ENCODE measurements at places on chromosomes 1 and 21.

DNA sequence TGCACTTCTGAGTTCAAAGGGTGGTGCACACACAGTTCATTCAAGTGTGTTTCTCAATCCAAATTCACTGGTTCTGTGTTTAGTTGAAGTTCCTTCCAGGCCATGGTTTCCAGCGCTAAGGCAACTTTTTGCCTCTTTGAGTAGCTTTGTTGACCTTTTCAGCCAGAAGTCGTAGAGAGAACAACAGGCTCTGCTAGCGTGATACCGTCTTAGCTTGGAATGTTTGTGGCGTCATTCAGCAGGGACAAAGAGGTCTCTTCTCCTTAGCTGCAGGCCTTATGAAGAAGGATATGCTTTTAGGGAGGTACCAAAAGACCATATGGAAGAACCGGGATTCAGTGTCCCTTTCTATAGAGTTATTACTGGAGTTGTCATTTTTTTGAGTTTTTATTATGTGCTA, 65.7 kb downstream of the CNIH3 start:
- no peak for DNase-seq

- no peak for DNase-seq
Measured at GRCh38 chr1:156503698-156504437, 3.3 kb upstream of the MEF2D start.

GRCh38 chr1:219326843-219327242, 153.2 kb downstream of the LYPLAL1 start:
- DNase-seq, result no peak

GRCh38 chr1:178060789-178061556, 32.9 kb upstream of the RASAL2 start:
- no peak for DNase-seq

DNA sequence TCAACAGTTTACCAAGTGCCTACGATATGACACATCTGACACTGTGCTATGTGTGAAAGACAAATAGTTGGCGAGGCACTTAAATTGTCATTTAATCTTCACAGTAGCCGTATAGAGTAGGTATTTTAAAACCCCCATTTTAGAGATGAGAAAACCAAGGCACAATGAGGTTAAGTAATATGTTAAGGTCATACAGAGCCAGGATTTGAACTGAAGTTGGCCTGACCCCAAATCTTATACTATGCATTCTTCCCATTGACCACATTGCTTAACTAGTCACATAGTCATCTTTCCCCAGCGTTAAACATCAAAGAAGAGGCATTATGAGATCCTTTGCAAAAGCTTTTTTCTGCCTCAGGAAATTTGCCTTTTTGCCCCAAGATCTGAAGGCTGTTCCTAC, 3.9 kb downstream of the INKA2 start:
- no peak for DNase-seq

GRCh38 chr1:51295926-51296325, 34.4 kb downstream of the TTC39A start:
- DNase-seq, result no peak

GRCh38 chr1:219220945-219221344, 47.3 kb downstream of the LYPLAL1 start:
- no peak for DNase-seq

DNA sequence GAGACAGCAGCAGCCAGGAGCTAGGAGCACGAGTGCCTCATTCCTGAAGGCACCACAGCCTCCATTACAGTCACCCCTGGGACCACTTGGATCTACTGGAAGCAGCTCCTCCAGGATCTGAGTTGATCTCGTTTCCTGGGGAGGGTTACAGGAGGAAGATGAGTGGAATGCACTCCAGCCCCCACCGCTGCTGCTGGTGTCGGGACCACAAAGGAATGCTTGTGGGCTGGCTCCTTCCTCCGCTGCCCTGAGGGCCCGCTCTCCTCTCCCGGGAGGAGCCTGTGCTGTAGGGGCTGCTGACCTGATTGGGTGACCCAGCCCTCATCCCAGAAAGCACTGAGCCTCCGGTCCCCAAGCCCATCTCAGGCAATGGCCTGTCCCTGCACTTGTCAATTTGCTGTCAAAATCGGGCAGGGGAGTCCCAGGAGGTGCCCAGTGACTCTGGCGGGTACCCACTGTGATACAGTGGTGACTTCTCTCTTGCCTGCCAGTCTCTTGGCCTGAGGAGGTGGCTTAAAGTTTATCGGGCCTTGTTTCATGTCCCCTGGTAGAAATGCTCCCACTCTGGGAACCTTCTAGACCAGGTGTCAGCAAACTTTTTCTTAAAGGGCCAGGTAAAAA, 23.1 kb downstream of the IL10RB start:
- no peak for DNase-seq

GRCh38 chr1:110750562-110750961, 75.8 kb upstream of the KCNA3 start:
- no peak for DNase-seq

- DNase-seq, result no peak
Measured at GRCh38 chr1:92480200-92480812, 6.4 kb downstream of the GFI1 start.

DNA sequence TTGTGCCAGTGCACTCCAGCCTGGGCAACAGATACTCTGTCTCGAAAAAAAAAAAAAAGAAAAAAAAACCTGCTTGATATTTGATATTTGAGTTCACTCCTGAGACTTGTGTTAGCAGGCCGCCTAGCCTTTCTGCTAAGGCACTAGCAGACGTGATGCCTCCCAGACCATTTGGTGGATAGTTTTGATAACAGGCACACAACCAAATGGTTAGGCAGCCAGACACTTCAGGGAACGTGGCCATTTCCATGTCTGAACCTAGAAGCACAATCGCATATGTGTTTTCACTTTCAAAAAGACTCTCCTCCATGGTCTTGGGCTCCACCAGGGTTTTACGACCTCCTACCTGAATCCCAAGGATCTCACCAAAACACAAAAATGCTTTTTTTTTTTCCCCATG, 1319.5 kb downstream of the BRINP3 start:
- no peak for DNase-seq

DNA sequence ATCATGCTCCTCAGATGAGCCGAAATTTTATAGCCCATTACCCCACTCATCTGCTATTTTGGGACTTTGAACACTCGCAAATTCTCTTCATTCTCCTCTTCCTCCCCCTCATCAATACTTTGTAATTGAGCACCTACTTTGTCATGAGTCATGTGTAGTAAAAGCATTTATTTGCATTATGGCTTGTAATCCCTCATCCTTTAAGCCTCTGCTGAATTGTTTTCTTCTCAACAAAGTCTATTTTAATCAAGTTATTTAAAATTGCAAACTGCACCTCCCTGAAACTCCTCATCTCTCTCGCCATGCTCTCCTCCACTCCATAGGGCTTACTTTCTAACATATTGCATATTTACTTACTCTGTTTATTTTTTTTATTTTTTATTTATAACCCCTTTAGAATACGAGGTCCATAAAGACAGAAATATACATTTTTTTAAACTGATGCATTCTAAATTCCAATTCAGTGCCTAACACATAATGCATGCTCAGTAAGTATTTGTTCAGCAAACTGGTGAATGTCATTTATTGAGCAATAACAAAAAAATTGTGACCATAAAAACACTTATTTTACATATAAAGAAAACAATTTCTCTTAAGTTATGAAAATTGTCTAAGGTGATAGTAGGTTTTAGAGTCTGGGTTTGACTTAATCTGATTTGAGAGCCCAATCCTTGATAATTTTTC, 161.7 kb downstream of the FASLG start:
- no peak for DNase-seq

DNA sequence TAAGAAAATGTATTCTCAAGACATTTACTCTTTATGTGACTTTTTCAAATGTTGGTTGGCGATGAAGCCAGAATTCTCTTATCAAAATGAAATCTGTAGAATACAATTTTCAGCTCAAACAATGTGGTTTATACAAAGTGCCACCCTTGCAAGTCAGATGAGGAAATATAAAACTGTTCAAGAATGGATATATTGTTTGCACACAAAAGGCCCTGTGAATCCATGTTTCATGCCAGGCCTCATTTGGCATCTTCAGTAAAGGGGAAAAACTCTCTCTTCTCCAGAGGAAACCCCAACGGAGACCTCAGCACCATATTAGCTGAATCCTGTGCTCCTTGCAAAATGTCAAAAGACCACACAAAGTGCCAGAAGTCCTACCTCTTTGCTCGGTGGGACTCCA, 310.4 kb downstream of the RRAGC start:
- no peak for DNase-seq

GRCh38 chr1:203462878-203463277, 12.7 kb upstream of the PRELP start:
- no peak for DNase-seq

GRCh38 chr1:108843390-108844137, 13.3 kb downstream of the AKNAD1 start:
- no peak for DNase-seq

All from stimulated activated CD8-positive, alpha-beta memory T cell treated with anti-CD3 and anti-CD28 coated beads, Interleukin-12 subunit alpha, Interleukin-12 subunit beta, amount 100 ng/mL, for 1 hour (primary cell).